ENCODE measurements at places on chromosomes 1 and 21. TPM values are rescaled to one million over a fixed set of nuclear protein-coding genes. Genes with fewer than 3 reads are reported as not detected.

- no peaks in the 10 kb centered on the region for H3K36me3 ChIP-seq
- no peaks in the 10 kb centered on the region for H3K4me1 ChIP-seq
- peaks cover 3% of the 10 kb centered on the region for H3K27me3 ChIP-seq
- DNase-seq, result no peak
- H3K4me3 ChIP-seq, result no peak overlapping the region
- H3K27ac ChIP-seq, result no peak overlapping the region
Measured at GRCh38 chr1:176954242-176954641, 210.3 kb downstream of the ASTN1 start.

DNA sequence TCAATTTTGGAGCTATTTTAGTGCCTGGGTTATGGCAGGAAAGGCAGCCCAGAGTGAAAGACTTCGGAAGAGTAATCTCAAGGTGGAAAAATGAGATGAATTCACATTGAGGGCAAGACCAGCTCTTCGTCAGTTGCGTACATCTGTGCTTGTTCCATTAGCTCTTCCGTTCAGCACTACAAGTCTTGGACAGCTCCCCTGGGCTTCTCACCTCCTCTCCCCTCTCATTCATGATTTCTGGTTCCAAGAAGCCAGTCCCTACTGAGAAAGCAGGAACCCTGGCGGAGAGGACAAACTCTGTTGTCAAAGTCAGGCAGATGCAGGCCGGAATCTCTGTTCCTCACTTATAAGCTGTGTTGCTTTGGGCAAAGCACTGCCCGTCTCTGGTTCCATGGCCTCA is 76.5 kb downstream of the ACTL8 start:
- no peak overlapping the region for H3K27ac ChIP-seq
- DNase-seq, result peak; percentile 31
- peaks cover 11% of the 10 kb centered on the region for H3K27me3 ChIP-seq
- H3K36me3 ChIP-seq, result no peaks in the 10 kb centered on the region

- peaks cover 2% of the 10 kb centered on the region for H3K27me3 ChIP-seq
- no peaks in the 10 kb centered on the region for H3K36me3 ChIP-seq
- no peaks in the 10 kb centered on the region for H3K4me1 ChIP-seq
Measured at GRCh38 chr1:65691972-65692371, 100.7 kb upstream of the PDE4B start.

DNA sequence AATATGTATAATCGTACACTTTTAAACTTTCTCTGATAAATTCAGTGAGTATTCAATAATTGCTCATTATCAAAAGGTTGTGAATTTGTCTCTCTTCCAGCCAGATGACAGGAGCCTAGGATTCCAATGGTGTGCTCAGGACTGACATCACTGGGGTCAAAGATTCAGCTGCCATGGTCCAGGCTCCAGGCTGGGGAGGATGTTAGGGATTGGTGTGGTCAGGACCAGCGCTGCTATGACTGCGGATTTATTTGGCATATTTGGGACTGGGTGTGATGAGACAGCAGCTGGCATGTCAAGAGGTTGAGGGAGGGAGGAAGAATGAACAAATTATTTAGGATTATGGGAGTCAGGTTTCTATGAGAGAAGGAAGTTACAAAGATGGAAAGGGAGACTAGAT is 48.2 kb upstream of the ABCA4 start:
- no peak for DNase-seq
- H3K4me3 ChIP-seq, result no peak overlapping the region

DNA sequence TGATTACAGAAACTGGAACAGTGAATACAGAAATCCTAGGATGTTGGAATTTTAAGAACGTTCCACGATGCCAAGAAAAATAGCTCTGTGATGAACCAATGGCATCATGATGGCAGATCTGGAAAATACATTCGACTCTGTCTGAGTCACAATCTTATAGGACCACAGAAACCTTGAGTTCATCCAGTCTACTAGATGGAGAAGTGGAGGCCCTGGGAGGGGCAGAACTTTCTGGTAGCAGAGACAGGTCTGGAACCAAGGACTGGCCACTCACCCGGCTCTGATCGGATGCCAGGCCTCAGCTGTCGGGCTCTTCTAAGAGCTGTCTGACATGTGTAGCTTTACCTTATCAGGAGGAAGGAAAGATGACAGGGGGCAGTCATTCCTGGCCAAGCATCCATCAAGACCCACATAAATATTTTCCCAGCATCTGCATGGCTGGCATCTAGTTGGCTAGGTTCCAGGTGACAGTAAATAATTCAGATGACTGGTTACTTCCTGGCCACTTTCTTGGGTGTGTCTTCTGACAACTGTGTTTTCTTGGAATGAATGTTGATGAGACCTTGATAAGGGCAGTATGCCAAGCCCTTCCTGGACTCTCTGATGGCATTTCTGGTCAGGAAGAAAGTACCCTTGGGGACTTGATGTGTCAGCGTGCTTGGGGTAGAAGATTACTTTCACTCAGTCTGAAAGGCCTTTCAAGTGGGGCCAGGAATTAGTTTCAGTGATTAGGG is 72.6 kb upstream of the TRABD2B start:
- H3K27me3 ChIP-seq, result peaks cover 5% of the 10 kb centered on the region
- DNase-seq, result no peak
- no peak overlapping the region for H3K4me3 ChIP-seq
- no peak overlapping the region for H3K27ac ChIP-seq
- no peaks in the 10 kb centered on the region for H3K36me3 ChIP-seq

DNA sequence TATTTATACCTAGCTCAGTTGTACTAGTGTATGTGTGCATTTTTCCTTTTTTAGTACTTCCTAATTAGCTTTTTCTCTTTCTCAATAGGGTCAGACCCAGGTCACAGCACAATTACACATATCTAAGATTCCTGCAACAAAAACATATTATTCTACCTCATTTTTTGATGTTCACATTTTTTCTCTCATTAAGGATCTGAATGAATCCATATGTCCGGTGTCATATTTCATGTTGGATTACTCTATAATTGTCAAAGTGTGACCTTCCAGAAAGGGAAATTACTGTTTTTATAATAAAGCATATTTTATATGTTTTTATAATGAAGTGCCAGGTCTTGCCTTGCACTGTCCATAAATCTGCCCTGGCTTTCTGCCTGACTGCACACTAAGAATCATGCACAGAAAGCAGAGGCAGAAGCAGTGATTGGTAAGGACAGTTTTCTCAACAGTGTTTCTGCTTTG is 143.7 kb downstream of the KCNT2 start:
- DNase-seq, result no peak
- no peaks in the 10 kb centered on the region for H3K4me1 ChIP-seq
- H3K27ac ChIP-seq, result no peak overlapping the region
- no peaks in the 10 kb centered on the region for H3K36me3 ChIP-seq

The HES2 gene
- total RNA-seq, result not detected

The LPAR3 gene
- total RNA-seq, result 0.81 TPM

The ASPM gene
- 37.1 TPM for total RNA-seq

The KRTAP21-2 gene
- not detected for total RNA-seq

The MYOC gene
- not detected for total RNA-seq

The OXCT2 gene
- 2.7 TPM for total RNA-seq

All from activated CD8-positive, alpha-beta T cell treated with anti-CD3 and anti-CD28 coated beads for 36 hours (primary cell).